ENCODE measurements at places on chromosomes 4 and X.
A peak's percentile ranks its signal among the peaks of the same experiment; 100 is the strongest.

- DNase-seq: no peak
Measured at GRCh38 chrX:81240701-81241331, 38.9 kb downstream of the SH3BGRL start.

DNA sequence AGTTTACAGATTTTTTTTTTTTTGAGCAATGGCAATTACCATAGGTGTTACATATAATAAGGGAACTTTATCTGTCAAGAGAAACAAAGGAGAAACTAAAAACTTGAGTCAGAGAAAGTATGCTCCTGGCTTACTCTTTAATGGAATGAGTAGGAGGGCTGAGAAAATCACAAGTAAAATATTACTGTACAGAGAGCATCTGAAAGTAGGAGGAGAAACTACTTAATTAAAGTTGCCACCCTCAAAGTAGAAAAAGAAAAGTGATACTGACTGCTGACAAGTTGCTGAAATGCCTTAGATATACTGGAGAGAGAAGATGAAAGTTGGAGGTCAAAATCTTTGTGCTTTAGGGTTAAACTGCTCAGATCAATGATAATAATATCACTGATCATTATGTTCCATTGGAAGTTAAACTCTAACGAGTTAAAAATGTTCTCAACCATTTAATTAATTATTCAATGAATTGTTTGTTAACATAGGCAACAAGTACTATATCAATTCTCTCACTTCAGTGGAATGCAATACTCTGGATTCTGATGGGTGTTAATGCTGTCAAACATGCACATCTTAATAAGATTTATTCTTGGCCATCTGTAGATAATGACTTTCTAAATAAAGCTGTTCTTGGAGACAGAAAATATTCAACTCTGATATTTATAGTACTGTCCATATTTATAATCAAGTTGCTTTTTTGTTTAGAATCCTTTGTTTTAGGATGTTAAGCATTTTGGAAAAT lies 61.2 kb upstream of the CAMK2D start:
- DNase-seq: peak; percentile 24

DNA sequence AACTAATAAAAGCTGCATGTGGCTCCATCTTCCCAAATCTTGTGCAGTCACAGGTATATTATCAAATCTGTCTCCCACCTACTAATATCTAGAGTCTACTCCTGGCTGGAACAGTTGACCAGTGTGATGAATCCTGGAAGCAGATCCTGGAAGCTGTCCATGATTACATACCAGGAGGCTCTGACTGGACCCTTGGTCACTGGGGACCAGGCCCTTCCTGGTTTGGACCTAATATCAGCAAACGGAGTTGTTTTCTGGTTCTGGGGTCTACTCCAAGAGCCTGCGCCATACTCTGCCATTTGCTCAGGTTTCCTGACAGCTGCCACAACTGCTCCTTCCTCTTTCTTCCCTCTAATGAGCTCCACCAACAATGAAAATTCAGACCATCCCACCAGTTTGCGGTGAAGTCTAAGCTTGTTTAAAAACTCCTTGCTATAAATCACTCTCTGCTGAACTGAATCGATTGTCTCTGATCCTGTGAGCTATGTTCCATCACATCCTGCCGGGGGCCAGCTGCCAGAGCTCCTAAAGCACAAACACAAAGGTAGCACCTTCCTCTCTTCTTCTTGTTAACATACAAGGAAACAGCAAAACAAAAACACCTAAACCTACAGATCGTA lies 114.2 kb downstream of the PALLD start:
- DNase-seq: no peak

DNA sequence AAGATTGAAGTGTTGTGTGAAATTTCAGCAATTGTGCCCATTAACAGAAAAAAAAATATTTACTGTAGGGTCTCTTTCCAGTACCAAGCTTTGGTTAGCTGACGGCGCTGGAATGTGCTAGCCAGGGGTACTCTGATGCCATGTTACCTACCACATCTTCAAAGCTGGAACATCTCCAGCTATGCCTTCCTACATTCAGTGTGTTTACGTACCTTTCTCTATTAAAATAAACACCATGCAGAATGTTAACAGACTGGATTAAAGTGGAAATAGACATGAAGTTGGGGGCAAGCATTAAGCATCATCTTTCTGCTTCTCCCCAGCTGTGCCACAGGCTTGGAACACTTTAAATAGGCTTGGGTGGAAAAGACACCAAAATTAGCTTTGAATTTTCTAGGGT lies 65.9 kb downstream of the USP38 start:
- DNase-seq: no peak

DNA sequence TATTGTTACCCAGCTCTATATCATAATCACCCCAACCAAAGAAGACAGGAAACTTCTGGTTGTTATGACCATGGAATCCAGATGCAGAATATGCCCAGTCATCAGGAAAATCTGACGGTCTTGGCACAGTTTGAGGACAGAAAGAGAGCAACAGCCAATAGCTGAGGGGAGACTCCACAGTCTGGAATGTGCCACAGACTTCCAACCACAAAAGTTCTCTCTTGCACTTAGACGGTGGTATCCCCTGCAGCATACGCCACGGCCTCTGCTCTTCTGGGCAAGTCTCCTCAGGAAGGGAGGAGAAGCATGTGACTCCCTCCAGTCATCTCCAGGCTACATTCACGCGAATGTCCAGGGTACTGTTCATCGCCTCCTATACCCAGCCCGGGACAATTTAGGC lies 18.4 kb downstream of the ZNF827 start:
- DNase-seq: no peak

DNA sequence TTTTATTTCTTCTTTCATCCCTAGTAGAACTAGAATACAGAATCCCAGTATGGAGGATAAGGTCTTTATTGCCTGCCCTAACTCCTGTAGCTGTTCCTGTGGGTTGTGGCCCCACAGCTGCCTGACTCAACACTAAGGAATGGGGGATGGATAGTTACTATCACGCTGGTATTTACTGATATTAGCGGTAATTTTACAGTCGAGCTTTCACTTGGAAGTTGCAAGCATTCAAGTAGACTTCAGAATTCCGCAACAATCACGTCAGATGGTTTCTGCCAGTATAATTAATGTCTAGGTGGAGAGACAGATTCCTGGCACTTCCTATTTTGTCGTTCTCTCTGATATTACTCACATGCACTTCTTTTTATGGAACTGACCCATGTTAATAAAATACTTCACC lies 489.8 kb downstream of the PABPC4L start:
- DNase-seq: no peak

GRCh38 chr4:161704040-161704439 lies 459.8 kb downstream of the FSTL5 start:
- DNase-seq: no peak

DNA sequence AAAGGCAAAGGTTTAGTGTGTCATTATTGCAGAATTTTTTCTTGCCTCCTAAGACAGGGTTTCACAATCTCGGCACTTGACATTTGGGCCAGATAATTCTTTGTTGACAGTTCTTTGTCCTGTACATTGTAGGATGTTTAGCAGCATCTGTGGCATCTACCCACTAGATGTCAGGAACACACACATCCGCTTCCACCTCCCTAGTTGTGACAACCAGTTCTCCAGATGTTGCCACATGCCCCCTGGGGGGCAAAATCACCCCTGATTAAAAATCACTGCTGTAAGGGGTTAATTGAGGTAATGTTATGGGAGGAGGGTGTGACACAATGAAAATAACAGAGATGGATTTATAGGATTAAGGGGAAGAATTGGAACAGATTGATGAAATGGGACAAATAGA lies 75.3 kb downstream of the HMGB2 start:
- no peak for DNase-seq

DNA sequence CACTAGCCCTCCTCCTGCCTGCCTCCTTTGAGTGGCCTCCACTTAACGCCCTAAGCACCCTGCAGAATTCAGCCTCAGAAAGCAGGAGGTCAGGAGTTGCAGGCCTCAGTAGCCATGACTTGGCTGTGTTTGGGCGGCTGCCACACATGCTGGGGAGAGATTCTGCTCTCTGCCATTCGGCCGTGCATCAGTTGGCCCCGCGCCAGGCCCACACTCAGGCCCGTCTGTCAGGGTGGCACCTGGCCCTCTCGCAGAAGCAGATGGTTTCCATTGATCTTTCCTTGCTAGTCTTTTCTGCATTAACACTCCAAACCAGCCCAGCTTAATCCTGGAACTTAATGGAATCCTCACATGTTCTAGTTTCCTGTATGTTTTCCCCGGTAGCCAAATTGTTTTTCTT lies 30.7 kb upstream of the ATP6AP2 start:
- no peak for DNase-seq
